T follicular helper cell (primary cell): ENCODE measurements at places on chromosomes 12 and 14.

GRCh38 chr12:120119271-120119973 is 2.9 kb upstream of the RAB35 start:
- DNase-seq: no peak

GRCh38 chr12:12254553-12254952 is 12.3 kb downstream of the LRP6 start:
- DNase-seq: no peak

DNA sequence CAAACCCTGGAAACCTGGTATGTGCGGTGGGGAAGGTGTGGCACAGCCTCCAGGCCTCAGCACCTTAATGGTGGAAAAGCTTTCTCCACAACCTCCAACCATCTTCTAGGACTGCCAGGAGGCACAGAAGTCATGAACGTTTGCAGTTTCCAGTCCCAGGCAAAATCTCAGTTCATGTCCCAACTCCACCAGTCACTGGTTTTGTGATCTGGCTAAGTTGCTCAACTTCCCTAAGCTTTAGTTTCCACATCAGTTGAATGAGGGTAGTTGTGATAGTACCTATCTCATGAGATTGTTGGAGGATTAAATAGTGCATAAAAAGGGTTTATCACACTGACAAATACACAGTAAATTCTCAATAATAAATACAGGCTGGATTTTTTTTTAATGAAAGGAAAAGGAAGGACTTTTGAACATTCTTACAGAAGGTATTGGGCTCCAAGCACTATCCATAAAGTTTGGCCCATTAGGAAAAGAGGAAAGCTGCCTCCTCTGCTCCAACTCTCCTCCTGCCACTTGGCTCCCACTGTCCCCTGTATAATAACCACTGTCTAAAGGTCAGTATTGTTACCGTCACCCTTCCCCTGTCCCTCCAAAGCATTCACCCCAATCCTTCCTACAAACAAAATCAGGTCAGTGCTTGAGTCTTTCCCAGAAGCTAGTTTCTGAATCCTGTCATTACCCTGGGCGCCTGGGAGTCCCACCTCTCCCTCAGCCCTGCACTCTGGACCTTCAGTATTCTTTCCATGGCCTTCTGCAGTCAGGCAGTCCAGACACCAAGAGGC is 6.3 kb downstream of the PCK2 start:
- no peak for DNase-seq

DNA sequence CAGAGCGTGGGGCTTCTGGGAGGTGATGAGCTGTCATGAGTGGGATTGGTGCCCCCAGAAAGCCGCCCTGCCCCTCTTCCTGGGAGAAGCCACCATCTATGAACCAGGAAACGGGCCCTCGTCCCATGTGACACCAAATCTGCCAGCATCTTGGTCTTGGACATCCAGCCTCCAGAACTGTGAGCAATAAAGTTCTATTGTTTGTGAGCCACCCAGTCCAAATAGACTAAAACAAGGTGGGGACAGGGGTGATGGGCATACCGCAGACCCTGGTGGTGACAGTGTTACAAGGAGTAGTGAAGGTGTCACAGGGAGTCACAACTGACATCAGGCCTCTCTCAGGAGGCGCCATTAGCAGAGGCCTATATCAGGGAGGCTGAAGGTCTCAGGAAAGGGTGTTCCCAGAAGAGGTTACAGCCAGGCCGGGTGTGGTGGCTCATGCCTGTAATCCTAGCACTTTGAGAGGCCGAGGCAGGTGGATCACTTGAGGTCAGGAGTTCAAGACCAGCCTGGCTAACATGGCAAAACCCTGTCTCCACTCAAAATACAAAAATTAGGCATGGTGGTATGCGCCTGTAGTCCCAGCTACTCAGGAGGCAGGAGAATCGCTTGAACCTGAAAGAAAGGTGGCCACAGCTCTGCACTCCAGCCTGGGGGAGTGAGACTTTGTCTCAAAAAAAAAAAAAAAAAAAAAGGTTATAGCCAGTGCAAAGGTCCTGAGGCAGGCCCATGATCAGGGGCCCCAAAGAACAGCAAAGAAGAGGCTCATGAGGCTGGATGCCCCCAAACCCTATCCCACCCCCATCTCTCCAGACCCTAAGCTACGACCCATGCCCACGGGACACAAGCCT is 53.0 kb downstream of the NCOR2 start:
- no peak for DNase-seq

- no peak for DNase-seq
Measured at GRCh38 chr14:34368115-34368970, 93.7 kb downstream of the SPTSSA start.

GRCh38 chr12:49133014-49133413 is 1.8 kb upstream of the TUBA1B start:
- DNase-seq: no peak

DNA sequence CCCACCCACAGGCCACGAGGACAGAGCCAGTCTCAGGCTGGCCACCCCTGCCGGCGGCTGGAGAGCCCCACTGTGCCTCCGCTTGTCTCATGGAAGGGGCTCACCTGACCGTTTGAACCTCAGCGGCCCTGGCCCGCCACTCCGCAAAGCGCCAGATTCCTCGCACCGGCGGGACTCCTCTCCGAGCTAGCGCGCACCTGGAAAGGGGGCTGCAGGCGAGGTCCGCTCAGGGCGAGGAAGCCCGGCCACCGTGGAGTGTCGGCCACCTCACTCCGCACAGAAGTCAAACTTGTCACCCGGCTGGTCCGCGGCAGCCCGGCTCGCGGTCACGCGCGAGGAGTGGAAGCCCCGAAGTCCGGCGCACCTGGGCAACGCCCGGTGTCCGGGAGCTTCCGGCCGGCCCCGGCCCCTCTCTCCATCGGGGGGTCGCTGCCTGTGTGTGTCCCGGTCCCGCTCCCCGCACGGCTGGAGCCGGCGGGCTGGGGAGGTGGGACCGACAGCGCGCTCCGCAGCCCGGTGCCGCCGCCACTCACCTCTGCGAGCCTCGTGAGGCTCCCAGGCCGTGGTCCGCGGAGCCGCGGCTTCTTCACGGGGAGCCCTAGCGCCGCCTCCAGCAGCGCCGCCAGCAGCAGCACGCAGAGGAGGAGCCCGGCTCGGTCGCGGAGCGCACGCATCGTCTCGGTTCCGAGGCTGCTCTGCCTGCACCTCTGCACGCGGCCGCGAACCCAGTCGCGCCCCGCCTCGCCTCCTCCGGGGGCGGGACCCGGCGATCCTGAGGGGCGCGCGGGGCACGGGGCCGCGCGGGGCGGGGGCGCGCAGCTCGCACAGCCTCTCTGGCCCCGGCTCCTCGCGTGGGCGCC is at the start of gene ISM2:
ISM2 (minus strand) TSS at position 697 of the 860 bp plus-strand sequence; CDS start at position 674, 23 bp downstream.
- peak; percentile 22 for DNase-seq

DNA sequence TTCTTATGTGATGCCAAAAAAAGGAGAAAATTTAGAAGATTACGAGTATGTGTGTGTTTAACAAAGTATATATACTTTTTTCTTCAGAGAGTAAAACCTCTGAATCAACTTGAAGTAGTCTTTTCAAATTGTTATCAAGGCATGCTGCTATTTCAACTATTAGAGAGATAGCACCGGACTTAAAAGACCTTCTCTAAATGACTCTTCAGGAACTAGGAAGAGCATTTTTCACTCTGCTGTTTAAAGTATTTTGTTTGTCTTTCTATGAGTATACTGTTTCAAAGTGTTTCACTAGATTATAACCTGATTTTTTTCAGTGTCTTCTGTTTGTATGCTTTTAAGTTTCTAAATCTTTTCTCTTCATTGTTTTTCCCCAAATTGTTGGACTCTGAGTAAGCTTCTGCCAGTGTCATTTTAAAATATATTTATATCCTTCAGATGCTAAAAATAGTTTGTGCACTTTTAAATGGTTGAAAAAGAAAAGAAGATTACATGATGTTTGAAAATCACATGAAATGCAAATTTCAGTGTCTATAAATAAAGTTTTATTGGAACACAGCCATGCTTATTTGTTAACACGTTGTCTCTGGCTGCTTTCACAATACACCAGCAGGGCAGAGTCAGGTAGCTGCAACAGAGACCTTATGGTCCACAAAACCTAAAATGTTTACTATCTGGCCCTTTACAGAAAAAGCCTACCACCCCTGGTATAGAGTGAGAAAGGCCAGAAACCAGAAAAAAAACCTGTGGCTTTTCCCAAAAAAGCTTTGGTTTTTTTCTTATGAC is 21.3 kb downstream of the CRADD start:
- no peak for DNase-seq

DNA sequence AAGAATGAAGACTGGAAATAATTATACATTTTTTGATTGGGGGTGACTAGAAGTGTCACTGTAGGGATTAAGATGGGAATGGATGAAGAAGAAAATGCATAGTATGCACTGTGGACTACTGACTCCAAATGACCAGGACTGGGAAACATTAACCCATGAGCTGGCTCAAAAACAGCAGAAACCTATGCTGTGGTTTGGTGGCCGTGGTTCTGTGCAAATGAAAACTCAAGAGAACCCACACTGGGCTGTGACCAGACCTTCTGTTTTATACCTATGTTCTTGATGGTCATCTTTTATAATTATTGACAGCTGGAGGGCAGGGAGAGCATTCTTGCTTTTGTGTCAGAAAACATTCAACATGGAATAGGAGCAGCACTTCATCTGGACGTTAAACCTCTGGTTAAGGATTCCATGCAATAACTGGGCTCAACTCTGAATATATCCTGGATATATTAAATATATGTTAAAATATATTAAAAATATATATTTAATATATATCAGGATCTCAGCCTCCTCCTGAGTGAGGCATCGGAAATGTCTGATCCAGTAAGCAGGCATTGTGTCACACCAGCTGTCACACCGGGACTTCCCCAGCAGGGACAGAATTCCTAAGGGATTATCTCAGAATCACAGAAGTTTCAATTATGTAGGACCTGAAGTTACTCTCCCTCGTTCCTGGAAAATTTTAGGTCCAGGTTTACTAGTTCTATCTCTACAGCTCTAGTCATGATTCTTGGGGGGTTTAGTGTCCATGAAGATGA is 48.5 kb downstream of the BBS10 start:
- no peak for DNase-seq

GRCh38 chr12:101859664-101860607 is 17.4 kb upstream of the DRAM1 start:
- DNase-seq: no peak

DNA sequence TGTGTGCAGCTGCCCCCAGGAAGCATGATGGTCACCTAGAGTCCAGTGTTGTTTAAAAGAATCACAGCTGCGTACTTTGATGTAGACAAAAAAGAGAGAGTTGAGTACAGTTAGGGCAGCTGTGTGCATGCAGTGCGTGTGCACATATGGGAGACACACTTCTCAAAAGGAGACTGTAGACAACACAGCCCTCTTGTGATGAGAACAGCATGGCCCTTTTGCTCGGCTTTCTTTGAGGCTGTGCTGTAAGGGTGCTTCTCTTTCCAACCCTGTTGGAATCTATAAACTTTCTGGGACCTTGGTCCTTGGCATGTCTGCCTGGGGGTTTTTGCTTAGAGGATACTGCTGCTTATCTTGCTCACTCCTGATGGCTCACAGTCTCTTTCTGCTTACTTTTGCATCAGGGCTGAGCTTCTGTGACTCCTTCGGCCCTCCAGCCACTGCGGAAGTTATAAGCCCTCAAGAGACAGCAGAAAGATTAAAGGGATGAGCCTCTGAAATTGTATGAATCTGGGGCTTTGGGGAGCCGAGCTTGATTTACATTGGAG is 102.9 kb downstream of the DYRK2 start:
- no peak for DNase-seq

DNA sequence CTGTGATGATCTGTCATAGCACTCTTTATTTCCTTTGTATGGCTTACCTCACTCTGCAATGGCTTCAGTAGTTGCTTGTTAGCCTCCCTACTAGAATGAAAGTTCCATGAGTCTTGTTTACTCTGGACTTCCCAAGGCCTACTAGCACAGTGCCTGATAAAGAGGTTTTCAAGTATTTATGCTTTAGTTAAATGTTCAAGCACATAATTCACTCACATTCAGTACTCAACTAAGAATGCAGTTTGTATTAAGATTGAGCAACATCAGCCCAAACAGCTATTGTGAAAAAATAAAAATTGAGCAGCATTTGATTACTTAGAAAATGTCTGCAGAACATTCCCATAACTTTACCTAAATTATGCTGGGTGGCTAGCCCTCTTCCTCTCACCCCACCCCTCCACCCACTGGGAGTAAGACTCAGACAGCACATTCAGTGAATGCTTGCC is 158.9 kb upstream of the AMIGO2 start:
- DNase-seq: no peak

- DNase-seq: no peak
Measured at GRCh38 chr12:6052940-6053329, 71.5 kb downstream of the VWF start.

DNA sequence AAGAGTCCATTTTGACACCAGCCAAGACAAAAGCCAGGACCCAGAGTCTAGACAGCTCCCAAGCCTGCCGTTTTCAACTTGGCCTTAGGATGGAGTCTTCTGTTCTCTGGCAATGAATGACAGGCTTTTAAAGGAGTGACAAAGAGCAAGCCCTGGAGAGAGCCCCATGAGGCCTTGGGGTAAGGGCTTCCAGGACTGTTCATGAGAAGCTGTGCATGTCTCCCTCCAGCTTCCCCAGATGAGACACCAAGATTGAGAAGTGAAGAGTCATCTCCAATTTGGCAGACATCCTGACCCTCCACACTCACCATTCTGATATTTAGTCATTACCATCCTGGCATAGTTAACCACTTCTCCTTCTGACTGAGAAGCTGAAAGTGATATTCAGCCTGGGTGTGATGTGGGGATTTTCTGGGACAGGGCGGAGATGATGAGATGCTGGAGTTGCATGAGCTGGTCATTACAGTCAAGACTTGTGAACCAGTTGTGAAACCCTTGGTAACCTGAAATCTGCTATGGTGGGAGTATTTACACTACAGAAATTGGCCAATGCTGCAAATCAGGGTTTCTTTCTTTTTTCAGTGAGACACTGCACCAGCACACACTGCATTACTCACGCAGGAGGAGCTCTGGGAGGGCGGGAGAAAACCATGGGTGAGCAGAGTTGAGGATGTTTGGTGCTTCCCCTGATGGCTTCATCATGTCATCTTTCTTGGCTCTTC is 77.8 kb downstream of the VCPKMT start:
- no peak for DNase-seq

- no peak for DNase-seq
Measured at GRCh38 chr12:31031951-31032335, 41.7 kb upstream of the DDX11 start.

DNA sequence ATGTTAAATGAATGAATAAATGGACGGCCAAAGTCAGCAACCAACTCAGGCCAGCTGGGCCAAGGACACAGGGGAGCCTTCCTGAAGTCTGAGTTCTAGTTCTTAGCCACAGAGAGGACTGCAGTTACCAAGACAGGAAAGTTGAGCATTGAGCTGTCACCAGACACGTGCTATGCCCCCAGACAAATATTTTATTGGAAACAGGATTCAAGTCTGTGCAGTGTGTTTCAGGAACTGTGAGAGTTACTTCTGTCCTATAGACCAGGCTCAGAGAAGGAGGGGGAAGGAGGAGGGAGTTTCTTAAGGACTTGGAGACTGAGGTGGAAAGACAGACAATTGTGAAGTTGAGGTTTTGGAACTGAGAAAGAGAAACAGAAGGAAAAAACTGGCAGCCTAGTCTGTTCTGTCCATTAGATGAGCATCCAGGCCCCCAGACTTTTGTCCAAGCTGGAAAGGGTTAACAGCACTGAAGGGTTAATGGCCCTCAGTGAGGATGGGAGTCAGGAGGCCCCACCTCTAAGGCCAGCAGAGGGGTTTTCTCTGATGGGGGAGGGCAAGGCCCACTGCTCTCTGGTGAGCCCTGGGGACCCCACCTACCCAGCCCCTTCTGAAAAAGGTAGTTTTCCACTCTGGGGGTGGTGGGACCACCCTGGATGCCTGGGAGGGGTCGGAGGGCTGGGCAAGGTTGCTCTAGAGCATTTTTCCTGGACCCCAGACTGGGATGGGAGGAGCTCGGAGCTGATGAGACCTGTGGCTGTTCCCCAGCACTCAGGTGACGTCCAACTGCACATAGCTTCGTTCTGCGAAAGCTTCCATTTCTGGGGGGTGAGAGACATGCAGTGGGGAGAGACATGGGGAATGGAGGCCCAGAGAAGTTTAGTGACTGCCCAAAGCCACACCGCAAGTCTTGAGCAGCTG is 6.9 kb upstream of the CMKLR1 start:
- DNase-seq: no peak
